ENCODE measurements at places on chromosomes 1 and 21. TPM values are rescaled to one million over a fixed set of nuclear protein-coding genes. Genes with fewer than 3 reads are reported as not detected.

GRCh38 chr1:42348498-42348897 is 13.5 kb upstream of the FOXJ3 start:
- ATAC-seq: no peak

DNA sequence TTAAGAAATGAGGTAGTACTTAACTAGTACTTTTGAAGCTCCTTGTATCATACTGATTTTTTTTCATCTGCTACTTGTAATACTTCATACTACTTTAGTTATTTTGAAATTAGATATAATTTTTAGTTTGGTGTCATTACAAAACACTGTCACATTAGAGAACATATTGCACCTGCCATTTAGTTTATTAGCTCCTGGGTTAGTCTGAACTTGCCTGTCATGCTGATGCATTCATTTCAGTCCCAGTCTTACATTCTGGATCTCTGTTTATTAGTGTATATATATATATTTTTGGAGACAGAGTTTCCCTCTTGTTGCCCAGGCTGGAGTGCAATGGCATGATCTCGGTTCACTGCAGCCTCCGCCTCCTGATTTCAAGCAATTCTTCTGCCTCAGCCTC is 50.3 kb downstream of the DYRK1A start:
- ATAC-seq: no peak

DNA sequence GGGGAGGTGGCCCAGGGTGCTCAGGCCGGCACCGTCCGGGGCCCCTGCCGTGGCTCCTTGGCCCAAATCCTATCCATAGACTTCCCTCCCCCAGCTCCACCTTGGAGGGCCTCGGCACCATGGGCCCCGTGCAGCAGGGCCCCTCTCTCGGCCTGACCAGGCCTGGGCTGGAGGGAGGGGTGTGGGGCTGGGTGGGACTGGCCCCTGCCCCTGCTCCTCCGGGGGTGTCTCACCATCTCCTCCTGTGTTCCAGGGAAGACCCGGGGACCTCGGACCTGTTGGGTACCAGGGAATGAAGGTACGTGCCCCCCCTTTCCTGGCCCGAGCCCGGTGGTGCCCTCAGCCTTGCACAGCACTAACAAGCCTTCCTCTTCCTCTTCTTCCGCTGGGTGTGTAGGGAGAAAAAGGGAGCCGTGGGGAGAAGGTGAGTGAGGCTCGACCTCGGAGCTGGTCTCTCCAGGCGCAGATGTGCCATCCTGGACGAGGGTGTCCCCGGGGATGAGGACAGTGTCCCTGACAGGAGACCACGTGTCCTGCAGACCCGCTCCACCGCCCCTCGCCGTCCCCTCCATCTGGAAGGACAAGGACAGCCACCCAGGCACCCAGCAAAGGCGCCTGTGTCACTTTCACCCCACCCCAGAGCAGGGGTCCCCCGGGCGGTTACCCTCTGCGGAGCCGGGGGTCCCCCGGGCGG is 7.9 kb downstream of the COL6A1 start:
- no peak for ATAC-seq

DNA sequence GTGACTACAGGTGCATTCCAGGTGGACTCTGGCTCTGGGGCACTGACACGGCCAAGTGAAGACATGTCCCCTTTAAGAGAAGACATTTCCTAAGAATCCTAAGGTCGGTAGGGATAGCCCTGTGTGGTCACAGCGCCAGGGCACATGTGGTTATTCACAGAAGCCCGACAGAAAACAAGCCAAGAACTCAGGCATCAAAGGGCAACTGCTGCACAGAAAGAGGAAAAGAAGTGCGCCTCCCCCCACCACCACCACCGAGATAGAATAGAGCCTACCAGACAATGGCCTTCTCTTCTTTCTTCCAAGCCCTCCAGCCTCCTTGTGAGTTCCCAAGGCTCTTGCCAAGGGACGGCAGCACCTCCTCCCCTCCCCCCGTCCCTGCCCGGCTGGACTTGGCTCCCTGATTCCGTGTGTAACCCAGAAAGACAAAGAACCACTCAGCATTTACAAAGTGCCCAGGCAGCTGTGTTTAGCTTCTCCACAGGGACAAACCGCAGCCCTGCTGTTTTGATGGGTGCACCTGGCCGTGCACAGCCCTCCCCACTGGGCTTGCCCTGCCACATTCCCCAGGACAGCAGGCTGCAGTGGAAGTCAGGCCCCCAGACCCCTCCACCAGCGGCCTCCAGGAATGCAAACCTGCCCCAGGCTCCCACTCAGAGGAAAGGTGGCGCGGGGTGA is 30.2 kb downstream of the TMPRSS2 start:
- no peak for ATAC-seq

The STRIP1 gene
- total RNA-seq: 33.9 TPM

GRCh38 chr21:39085843-39086405 is 97.3 kb downstream of the PSMG1 start:
- ATAC-seq: no peak

DNA sequence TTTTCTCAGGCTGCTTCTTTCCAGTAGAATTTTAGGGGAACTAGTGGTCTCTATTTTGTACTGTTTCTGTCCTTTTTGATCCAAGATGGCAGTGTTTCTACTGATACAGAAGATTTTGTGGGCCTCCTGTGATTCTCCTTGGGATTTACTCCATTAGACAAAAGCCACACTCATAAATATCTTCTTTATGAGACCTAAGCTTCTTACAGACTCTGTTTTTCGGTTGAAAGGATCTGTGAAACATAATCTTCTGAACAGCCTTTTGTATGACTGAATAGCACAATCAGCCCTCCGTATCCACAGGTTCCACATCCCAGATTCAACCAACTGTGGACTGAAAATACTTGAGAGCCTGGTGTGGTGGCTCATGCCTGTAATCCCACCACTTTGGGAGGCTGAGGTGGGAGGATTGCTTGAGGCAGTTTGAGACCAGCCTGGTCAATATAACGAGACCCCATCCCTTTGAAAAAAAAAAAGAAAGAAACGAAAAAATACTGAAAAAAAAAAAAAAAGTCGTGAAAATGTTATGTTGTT is 10.8 kb upstream of the PSMD4 start:
- no peak for ATAC-seq

DNA sequence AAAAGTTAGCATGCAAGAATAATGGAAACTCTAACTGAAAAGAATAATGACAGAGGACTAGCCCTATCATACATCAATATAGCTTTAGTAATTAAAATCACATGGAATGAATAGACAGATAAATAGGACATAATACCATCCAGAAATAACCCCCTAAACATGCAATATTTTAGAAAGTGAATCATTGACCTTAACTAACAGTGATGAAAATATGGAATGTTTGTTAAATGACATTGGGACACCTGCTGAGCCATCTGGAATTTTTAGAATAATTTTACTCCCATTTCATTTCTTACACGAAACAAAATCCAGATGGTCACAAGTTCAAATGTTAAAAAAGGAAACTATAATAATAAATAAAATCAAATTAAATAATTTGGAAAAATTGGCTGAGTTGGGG is 53.1 kb upstream of the FMO3 start:
- no peak for ATAC-seq

The KRTAP11-1 gene
- total RNA-seq: not detected

DNA sequence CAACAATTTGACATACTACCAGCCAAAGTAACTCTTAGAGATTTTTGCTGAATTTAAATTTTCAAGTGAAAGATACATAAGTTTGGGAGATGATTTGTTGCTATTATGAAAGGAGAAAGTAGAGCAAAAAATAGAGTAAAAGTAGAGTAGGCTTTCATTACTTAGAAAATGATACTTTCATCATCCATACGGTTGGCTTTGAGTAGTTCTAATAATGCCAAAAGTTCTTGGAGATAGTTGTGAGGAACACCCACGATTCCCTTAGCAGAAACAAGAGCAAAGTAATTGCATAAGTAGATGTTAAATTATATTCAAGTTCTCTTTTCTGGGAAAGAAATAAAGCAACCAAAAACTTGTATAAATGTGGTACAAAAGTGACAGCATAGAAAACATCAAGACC is 95.0 kb upstream of the VAV3 start:
- ATAC-seq: no peak
